ENCODE measurements at places on chromosomes 3 and 15. TPM values are rescaled to one million over a fixed set of nuclear protein-coding genes. Genes with fewer than 3 reads are reported as not detected.

Gene VEPH1
- 138 TPM for total RNA-seq

Gene XCR1
- total RNA-seq: not detected

Gene ADGRG7
- total RNA-seq: not detected

Gene ITIH1
- total RNA-seq: not detected

Gene MEIS2
- 4.9 TPM for total RNA-seq

Gene GCSAM
- not detected for total RNA-seq

Gene TMEM266
- total RNA-seq: not detected

Gene ARGFX
- total RNA-seq: not detected

Gene PATL2
- total RNA-seq: 0.33 TPM

Gene SMCO1
- not detected for total RNA-seq

Gene DISP2
- total RNA-seq: 0.13 TPM

Gene CAND2
- 2.4 TPM for total RNA-seq

Gene SEMA5B
- not detected for total RNA-seq

Gene MINAR1
- total RNA-seq: 0.07 TPM

Gene XRN1
- total RNA-seq: 15.8 TPM

Gene KLHL40
- total RNA-seq: not detected

Gene ATP10A
- not detected for total RNA-seq

Gene LYZL4
- total RNA-seq: not detected

Gene MNS1
- 1.3 TPM for total RNA-seq

Gene RYR3
- not detected for total RNA-seq

Gene VILL
- total RNA-seq: 4.3 TPM

Gene NRG4
- total RNA-seq: not detected

Gene CFAP91
- 0.20 TPM for total RNA-seq

Gene CCR8
- not detected for total RNA-seq

Gene SOX14
- total RNA-seq: not detected

Gene LRTM1
- total RNA-seq: not detected

Gene KY
- total RNA-seq: not detected

Gene PROS1
- 11.1 TPM for total RNA-seq

Gene RPL14
- 350 TPM for total RNA-seq

Gene GOLGA6A
- not detected for total RNA-seq

Gene NOP10
- total RNA-seq: 459 TPM

Gene ACTC1
- not detected for total RNA-seq

Gene WDR93
- total RNA-seq: not detected

Gene ACOX2
- total RNA-seq: not detected

Gene ZDHHC3
- total RNA-seq: 58.4 TPM

Gene ROBO1
- total RNA-seq: 2.6 TPM

Gene TGM5
- total RNA-seq: not detected

Gene RCCD1
- 18.7 TPM for total RNA-seq

Gene CACNA1D
- total RNA-seq: not detected

Gene TTC21A
- total RNA-seq: 2.2 TPM

Gene TRH
- not detected for total RNA-seq

Gene VGLL3
- 2.5 TPM for total RNA-seq

Gene EPHA3
- total RNA-seq: 0.07 TPM

Gene MCTP2
- total RNA-seq: 0.67 TPM

Gene PP2D1
- not detected for total RNA-seq

Gene ALPK3
- 30.7 TPM for total RNA-seq

Gene TGFBR2
- 339 TPM for total RNA-seq

Gene MYO5C
- 4.5 TPM for total RNA-seq

Gene PPARG
- 20.1 TPM for total RNA-seq

Gene GOLGA8S
- 0.07 TPM for total RNA-seq

Gene BDH1
- 4.2 TPM for total RNA-seq

Gene ZIC1
- not detected for total RNA-seq

Gene RBPMS2
- total RNA-seq: 0.05 TPM
